ENCODE measurements at places on chromosomes 6 and 20.

DNA sequence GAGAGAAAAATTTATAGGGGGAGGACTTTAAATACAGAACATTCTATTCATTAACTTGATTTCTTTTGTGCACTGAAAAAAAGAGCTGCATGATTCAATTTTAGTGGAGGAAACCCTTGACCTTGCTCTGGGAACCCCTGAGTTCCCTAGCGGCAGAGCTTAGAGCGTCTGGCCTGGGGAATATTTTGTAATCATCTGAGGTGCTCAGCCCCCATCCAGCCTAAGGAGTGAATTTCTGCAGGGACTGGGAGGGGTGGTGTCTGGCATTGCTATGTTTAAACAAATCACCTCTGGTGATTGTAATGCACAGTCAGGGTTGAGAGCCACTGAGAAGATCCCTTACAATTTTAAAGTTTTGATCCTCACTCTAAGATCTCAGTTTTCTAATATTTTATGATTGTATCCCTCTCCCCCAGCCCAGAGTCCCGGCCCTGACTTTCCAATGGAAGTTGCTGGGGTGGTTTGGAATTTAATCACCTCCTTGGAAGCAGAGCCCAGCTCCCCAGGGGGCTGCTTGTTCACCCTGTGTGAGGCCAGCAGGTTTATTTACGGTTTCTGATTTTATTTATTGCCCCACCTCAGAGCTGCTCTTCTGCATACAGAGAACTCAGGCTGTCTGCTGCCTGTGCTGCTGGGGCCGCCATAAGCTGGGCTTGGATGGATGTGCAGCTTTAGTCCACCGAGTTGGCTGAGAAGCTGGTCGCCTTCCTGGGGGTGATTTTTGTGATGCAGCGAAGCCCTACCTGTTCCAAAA, 263.1 kb downstream of the LRFN2 start:
- DNase-seq: no peak

DNA sequence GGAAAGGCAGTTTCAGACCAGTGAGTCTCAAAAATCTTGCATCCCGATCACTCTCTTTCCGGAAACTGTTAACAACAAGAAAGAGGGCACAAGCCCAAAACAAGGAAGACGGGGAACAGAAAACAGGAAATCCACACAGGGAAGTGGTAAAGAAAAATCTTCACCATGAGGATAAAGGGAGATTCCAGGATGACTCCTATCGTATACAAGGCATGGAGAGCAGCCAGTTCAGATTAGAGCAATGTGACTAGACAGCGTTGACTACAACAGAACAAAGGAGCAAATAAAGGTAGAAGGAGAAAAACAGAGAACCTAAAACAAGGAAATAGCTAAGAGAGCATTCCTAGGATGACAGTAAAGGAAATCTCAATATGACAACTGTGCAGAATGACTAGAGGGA, 26.5 kb downstream of the VNN1 start:
- DNase-seq: no peak

DNA sequence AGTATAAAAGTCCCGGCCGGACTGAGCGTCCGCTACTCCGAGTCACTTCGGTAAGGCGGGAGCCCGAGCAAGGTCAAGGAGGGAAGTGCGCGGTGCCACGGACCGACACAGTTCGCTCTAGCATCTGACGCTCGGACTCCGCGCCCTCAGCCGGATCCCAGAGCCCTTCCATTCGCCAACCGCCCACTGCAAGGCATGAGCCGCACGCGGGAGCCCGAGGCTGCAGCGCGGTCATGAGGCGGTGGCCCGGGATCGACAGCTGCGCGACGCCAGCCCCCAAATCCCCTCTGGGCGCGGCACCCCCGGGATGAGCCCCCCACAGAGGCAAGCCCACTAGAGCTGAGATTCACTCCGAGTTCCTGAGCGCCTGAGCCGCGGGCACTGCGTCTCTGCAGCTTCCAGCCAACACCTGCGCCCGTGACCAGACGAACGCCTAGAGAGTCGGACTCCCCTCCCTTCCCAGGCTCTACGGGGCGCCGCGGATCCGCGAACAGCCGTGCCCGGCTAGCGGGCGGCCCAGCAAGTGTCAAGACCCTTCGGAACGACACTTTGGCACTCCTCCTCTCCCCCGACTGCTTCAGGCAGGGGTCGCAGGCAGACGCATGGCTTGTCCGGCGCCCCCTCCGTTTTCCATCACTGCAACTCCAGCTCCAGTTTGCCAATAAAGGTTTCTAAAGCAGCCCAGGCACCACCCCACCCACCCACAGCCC, 725 bp upstream of the ISM1 start:
- DNase-seq: peak; percentile 43

DNA sequence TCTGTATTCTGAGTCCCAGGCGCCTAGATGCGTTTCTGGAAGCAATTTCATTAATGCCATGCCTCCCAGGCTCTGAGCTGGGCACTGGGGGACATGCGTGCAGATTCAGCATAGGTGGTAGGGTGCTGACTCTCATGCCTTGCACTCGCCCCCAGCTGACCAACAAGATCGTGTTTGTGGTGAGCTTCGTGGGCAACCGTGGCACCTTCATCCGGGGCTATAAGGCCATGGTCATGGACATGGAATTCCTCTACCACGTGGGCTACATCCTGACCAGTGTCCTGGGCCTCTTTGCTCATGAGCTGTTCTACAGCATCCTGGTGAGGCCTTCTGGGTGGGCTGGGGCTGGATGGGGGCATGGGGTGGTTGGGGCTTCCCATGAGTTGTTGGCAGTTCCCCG, 21.6 kb downstream of the UQCC2 start:
- no peak for DNase-seq

- DNase-seq: no peak
These were observed 199.7 kb downstream of the BCAS1 start for GRCh38 chr20:53870426-53871315.

- DNase-seq: no peak
These were observed 52.5 kb downstream of the ARHGAP18 start for GRCh38 chr6:129657483-129657882.

DNA sequence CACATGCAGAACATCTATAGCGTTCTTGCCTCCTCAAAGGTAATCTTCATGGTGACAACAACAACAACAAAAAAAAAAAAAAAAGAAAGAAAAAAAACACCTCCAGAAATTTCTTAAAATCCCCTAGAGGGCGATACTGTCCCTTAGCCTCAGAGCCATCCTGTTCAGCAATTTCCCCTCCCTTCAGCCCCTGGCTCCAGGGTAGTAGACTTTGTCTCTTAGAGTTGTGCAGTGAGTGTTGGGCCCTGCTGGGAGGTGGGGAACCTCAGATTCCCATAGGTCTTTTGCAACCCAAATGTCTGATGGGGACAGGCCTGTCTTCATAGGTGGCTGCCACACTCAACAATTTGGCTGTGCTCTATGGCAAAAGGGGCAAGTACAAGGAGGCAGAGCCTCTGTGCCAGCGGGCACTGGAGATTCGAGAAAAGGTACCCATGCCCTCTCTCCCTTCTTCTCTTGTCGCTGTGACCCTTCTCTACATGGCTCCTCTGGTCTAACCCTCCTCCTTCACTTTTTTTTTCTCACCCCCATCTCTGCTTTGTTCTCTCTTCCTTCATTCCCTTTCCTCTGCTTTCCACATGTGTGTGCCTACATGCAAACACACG, 6.0 kb upstream of the PTK7 start:
- peak; percentile 55 for DNase-seq

DNA sequence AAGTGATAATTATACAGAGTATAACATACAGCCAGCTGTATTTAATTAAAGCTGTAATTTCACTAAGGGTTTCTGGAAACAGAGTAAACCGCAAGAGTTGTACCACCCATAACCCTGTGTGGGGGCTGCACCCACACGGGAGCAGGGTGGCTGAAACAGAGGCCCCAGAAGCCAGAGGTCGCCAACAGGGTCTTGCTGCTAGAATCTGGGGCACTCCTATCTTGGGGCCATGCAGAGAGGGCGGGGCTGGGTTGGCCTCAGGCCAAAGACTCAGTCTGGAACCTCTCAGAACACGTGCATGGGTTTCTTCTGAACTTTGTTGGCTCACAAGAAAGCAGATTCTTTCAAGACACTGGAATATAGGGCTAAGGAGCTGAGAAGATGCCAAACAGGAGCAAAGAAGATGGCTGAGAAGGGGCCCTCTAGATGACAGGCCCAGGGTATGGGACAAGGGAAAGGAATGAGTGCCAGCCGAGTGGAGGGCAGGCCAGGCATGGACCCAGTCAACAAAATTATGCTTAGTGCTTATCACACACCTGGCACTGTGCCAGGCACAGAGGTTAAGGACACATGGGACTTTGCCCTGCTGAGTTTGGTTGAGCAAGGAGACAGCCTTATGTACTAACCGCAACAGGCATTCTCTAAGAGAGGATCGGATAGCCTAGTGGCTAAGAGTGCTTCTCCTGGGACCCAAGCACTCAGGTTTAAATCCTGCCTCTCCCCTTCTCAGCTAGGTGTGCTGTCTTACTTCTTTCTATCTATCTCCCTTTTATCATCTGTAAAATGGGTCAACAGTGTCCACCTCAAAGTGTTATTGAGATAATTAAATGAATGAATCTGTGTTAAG, 96.6 kb upstream of the FOXP4 start:
- DNase-seq: no peak

GRCh38 chr6:52283111-52283510, 1.4 kb downstream of the MCM3 start:
- no peak for DNase-seq
